ENCODE measurements at places on chromosomes 12 and 14.

GRCh38 chr14:72217135-72217534 lies 284.9 kb downstream of the RGS6 start:
- DNase-seq: no peak

DNA sequence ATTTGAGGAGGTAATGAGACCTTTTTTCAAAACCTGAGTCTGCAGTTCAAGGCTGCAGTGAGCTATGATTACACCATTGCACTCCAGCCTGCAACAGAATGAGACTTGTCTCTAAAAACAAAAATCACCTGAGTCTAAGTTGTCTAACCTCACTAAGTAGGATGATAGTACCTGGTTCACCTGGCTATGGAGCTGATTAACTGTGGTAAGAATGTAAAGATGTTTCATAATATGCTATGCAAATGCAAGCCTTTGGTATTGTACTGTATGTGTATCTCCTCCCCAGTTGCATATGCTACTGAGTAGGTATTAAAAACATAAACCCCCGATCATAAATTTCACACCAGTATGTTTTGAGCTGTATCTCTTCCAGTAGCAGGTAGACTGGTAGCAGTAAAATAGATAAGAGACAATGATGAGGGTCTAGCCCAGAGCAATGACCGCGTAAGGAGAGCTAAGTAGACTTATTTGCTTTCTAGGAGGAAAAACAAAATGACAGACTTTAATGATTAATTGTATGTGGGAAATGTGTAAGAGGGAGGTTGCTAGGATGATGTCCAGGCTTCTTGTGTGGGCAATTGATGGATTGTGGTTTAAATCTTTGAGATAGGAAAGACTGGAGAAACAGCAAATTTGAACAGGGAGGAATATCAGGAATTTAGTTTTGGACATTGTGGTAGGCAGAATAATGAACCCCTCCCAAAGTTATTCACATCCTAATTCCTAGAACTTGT lies 41.6 kb upstream of the EGLN3 start:
- no peak for DNase-seq

DNA sequence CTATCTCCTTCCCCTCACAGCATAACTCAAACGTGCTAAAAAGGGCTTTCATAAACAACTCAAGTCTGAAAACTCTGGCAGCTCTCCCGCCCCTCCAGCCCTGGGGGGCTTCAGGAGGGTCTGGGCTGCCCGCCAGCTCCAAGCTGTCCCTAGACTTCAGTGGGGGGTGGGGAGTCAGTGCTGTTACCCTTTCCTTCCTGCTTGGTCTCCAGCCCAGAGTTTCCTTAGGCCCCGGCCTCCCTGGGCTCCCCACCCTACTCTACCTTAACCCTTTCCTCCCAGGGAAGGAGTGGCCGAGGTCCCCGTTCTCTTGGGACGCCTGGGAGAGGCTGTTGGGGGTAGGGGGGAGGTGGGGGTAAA lies 530 bp upstream of the NYNRIN start:
- no peak for DNase-seq

GRCh38 chr12:6978611-6979011 lies 7.9 kb downstream of the EMG1 start:
- no peak for DNase-seq

- DNase-seq: no peak
Observed at GRCh38 chr12:120130011-120130410, 13.5 kb upstream of the RAB35 start.

DNA sequence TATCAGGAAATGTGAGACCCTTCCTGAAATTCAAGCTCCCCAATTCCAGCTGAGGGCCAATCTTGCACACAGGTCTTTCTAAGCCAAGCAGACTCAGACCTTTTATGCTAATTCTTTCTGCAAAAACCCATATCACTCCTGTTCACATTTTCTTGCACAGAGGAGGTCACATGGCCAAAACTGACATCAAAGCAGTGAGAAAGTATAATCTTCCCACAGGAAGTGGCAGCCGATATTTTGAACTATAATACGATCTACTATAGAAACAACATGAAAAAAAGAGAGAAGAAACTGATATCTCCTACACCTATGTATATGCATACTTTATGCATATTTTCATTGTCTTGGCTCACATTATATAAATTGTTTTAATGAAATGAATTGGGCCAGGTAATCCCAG lies 132.9 kb upstream of the SSTR1 start:
- no peak for DNase-seq

DNA sequence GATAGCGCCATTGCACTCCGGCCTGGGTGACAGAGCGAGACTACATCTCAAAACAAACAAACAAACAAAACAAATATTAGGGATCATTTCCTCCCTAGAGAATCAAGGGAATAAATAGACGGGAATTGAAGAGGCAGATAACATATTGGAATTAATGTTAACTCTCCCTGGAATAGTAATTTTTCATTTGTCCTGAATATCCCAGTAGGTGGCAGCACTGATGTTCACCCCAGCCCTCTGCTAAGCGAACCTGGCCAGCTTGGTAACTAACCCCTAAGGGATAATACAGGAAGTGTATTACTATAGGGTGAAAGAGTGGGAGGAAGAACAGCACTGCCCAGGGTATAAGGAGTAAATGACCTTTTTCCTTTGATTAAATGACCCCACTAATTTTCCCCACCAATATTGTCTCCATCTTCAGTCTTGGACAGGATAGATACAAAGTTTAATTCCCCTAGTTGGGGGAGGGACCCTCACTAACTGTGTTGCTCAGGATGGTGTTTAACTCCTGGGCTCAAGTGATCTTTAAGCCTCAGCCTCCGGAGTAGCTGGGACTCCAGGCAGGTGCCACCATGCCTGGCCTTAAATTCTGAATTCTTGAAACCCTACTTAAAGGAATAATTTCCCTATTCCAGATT lies 40.5 kb downstream of the SLC2A14 start:
- no peak for DNase-seq

- no peak for DNase-seq
Observed at GRCh38 chr12:77788231-77789168, 42.2 kb upstream of the NAV3 start.

DNA sequence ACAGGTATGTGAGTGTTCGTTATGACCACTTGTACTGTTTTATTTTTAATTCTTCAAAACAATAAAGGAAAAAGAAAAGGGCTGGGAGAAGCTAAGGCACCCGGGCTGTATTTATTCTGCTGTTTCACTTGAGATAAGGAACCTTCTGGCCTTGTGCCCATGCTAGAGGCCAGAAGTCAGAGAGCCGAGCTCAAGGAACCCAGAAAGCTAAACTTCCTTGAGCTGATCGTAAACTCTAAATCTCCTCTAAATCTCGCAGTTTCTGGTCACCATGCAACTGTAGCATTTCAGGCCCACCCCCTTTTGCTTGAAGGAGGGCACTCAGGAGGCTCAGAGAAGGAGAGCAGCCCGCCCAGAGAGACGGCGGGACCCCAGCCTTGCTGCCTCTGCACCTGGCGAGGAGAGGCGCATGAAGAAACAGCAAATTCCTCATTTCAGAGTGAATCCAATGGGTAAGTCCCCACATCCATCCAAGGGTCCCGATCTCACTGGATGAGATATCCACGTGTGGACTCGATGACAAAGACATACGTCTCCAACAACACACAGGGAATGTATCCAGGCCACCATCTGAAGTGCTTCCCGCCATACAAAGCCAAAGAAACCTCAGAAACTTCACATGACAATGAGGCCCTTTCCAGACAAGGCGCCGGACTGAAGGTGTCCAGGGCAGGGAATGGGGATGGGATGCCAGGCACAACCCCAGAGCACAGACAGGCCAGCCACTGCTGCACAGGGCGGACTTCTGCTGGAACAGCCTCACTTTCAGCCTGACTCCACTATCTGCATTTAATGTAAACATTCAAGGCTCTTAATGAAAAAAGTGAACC lies 14.6 kb downstream of the CCDC88C start:
- no peak for DNase-seq

GRCh38 chr14:60195179-60195810 lies 30.1 kb upstream of the DHRS7 start:
- no peak for DNase-seq

- DNase-seq: no peak
Observed at GRCh38 chr14:79861111-79861510, 350.2 kb downstream of the DIO2 start.
